ENCODE measurements at places on chromosomes 3 and 15.

DNA sequence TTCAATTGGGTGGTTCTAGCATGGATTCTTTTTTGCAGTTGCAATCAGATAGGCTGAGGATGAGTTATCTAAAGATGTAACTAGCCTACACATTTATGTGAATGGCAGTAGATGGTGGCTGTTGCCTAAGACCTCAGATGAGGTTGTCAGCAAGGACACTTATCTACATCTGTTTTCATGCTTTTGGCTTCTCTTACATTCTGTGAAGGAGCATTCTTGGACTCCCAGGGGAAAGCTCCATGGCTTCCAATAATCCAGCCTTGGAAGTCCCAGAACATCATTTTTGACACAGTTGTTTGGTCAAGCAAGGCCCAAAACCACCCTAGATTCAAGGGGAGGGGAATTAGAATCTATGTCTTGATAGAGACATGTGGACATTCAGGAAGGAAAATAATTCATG, 332.2 kb upstream of the RBMS3 start:
- DNase-seq = no peak

DNA sequence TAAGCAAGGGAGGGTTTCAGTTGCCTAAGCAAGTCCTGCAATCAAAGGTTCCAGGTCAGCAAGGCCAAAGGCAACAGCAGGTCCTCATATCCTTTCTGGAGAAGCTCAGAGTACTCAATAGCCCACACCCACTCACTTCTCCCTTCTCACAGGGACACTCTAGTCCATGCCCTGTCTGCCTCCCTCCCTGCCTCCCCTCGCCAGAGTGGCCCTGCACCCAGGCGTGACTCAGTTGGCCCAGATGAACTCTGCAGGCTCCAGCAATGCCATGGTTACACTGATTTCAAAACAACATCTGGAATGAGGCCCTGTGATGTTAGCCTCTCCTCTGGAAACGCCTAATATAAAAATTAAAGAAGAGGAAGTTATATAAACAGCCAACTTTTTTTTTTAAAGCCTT, 32.9 kb downstream of the IL16 start:
- DNase-seq = no peak

GRCh38 chr3:72338942-72339669, 509.1 kb downstream of the SHQ1 start:
- DNase-seq = no peak

- DNase-seq = no peak
Observed at GRCh38 chr3:151387842-151388241, 3.3 kb upstream of the P2RY12 start.

DNA sequence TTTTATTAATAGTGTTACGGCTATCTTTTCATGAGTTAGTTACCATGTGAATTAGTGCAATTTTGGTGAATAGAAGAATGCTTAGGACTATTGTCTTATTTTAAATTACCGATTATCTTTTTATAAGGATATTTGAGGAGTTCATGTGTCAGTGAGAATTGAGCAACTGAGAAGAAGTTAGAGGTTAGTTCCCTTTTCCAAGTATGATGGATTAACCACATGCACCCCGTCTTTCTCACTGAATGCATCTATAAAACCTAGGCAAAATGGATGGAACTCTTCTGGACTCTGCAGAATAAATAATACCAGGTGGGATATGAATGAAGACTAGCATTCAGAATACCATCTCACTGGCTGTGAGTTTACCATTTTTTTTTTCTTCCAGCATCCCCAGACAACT, 74.3 kb downstream of the TCF12 start:
- no peak for DNase-seq

GRCh38 chr3:56522374-56522773, 34.6 kb upstream of the CCDC66 start:
- no peak for DNase-seq

DNA sequence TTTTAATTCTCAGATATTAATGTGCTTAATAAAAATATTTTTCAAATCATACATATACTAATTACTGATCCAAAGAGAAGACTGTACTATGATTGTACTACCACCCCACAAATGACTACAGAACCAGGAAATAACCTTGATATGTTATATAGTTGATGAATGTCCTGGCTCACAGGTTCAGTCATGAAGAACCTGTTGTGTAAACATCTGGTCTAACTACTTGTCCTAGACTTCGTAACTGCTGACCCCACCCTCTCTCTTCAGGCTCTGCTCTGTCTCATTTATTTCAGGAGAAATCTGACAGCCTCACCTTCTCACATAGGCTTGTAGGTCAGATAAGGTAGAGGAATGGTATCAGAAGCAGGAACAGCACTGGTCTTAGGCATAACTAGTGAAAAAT, 14.7 kb upstream of the CSTA start:
- no peak for DNase-seq
